Mucosa of descending colon (tissue), 3 donors: ENCODE measurements at places on chromosomes 4 and X. TPM values are rescaled to one million over a fixed set of nuclear protein-coding genes. Genes with fewer than 3 reads are reported as not detected.

Gene RIBC1
- 0.94 TPM for total RNA-seq

Gene GAGE12E
- total RNA-seq, result not detected

DNA sequence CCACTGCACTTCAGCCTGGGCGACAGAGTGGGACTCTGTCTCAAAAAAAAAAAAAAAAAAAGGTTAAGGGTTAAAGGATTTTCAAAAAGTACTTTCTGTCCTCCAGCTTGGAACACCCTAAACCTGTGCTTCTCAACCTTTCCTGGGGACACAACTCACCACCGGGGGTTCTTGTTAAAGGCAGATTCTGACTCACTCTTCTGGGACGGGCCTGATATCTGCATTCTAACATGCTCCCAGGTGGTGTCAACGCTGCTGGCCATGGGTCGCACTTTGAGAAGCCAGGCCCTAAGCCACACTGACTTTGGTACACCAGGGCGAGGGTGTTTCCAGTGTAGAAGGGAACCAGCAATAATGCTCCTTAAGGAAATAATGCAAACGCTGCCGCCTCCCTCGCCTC, 46.1 kb downstream of the AFAP1 start:
- no peak for DNase-seq

- DNase-seq, result no peak
Measured at GRCh38 chrX:117274965-117275364, 812.2 kb upstream of the CT83 start.

- no peak for DNase-seq
Measured at GRCh38 chr4:102825261-102826091, 1.9 kb downstream of the UBE2D3 start.
